ENCODE measurements at places on chromosomes 4 and X.

DNA sequence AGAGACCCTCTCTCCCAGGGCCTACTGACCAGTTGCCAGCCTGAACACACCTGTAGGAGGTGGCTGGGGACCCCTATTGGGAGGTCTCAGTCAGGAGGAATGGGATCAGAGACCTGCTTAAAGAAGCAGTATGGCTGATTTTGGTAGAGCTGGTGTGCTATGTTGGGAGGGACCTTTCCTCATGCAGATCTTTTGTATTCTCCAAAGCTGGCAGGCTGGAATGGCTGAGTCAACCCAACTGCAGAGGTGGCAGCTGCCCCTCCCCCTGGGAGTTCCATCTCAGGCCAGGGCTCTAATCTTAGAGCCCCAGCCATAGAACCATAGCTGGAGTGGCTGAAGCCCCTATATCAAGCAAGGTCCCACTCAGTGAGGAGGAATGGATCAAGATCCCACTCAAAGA, 279.3 kb upstream of the BMP3 start:
- no peak for DNase-seq

- DNase-seq = no peak
These were observed 1.4 kb downstream of the THOC2 start for GRCh38 chrX:123731258-123731986.

- DNase-seq = no peak
These were observed 244.6 kb upstream of the BOD1L1 start for GRCh38 chr4:13872155-13872554.

GRCh38 chr4:1862055-1862911, 6.3 kb upstream of the LETM1 start:
- no peak for DNase-seq

DNA sequence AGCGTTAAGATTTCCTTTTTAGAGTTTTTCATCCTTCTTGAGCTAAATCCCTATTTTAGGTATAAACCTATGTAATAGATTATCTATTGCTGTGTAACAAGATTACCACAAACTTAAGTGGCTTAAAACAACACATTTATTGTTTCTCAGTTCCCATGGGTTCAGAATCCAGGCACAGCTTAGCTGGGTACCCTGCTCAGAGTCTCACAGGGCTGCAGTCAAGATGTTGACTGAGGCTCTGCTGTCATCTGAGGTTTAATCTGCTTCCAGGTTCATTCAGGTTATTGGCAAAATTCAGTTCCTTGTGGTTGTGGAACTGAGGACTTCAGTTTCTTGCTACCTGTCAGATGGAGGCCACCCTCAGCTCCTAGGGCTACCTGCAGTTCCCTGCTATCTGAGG, 60.9 kb downstream of the GK start:
- no peak for DNase-seq

DNA sequence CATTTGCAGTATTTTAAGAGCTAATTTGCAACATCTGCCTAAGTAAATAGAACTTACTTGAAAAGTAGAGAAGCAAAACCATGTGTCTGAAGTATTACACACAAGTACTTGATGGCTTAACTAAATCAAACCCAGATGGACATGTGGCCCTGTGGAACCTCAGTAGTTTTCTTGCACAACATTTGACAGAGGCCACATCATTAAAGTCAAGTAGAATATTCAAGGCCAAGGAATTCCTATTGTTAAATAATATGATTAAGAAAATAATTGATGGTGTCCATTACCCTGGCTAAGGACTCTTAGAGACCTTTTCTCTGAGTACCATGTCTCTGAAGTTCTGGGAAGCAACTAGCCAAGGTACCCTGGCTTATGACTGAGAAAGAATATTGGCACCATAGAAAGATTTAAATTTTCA, 135.4 kb upstream of the OTUD4 start:
- DNase-seq = no peak

- DNase-seq = peak; percentile 50
These were observed 1276.1 kb downstream of the PCDH7 start for GRCh38 chr4:31995943-31996901.

DNA sequence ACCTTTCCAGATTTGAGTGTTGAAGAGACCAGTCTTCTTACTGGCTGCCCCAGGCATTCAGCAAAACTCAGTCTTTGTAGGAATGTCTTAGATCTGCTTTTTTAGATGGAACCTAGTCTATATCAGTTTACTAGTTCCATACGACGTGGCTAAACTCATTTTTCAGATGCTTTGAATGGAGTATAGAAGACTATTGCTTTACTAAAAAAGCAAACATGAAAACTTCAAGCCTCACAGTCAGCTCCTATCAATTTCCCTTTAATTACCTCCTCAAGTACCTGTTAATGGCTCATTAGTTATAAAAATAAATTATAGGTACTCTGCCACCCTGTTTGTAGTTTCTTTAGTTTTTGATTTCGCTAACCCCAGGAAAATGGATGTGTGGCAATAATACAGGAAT, 63.0 kb upstream of the STOX2 start:
- DNase-seq = no peak

GRCh38 chrX:23631136-23631535, 36.2 kb upstream of the PRDX4 start:
- DNase-seq = no peak

- DNase-seq = no peak
These were observed 112.9 kb downstream of the IRF2 start for GRCh38 chr4:184361443-184361842.

GRCh38 chr4:1592709-1593417, 91.2 kb downstream of the FAM53A start:
- DNase-seq = peak; percentile 54

DNA sequence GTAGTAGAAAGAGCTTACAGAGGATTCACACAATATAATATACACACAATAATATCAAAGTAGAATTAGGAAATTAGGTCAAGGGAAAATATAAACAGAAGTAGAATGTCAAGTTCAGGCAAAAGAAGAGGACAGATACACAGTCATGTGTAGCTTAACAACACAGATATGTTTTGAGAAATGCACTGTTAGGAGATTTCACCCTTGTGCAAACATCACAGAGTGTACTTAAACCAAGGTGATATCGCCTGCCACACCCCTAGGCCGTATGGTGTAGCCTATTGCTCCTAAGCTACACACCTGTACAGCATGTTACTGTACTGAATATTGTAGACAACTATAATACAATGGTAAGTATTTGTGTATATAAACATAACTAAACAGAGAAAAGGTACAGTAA, 110.0 kb upstream of the EDNRA start:
- DNase-seq = no peak

DNA sequence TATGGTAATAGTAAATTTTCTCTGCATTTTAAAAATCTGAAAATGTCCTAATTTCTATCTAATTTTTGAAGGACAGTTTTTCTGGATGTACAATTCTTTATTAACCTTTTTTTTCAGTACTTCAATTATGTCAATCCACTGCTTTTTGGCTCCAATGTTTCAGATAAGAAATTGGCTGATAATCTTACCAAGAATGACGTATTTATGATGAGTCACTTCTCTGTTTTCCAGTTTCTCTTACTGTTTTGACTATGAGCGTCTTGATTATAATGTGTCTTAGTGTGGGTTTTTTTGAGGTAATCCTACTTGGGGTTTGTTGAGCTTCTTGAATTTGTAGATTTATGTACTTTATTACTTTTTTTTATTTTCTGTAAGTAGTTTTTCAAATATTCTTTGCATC, 47.2 kb downstream of the UGT2B11 start:
- DNase-seq = no peak

DNA sequence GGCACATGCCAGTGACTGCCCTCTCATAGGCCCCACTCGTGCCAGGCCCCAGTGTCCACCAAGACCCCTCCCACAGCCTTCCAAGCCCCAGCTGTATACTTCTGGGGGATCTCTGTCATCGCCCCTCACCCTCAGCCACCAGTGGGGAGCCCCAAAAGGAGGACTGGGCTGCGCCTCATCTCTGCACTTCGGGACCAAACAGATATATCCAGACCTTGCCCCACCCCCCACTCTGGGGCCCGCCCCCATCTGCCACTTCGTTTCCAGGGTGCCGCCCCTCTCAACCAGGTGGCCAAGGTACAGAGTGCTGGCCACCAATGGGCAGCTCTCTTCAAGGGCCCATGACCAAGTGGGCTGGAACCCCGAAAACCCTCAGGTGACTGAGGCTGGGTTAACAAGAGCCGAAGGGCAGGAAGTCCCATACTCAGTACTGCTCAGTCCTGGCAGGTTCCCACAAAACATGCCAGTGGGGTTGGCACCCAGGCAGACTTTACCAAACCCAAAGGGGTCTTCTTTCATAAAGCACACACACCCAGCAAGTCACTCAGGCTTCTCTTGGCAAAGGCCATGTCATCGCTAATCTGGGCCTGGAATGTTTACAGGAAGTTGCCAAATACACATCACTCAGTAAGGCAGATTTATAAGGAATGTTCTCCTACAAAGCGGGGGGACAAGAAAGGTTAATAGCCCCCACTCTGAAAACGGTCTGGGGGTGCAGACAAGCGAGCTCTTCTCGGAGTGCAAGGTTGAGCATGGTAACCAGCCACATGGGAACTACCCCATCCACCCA, 4.4 kb downstream of the ZFYVE28 start:
- DNase-seq = no peak

GRCh38 chr4:73053076-73053475, 16.4 kb downstream of the COX18 start:
- DNase-seq = no peak

GRCh38 chr4:44368413-44369167, 80.0 kb downstream of the KCTD8 start:
- no peak for DNase-seq

- no peak for DNase-seq
These were observed 63.9 kb downstream of the WFS1 start for GRCh38 chr4:6333301-6334202.

- no peak for DNase-seq
These were observed 21.7 kb upstream of the MFAP3L start for GRCh38 chr4:170047771-170048354.

GRCh38 chrX:10769195-10769594, 148.8 kb upstream of the MID1 start:
- DNase-seq = no peak

- no peak for DNase-seq
These were observed 40.6 kb upstream of the IL21 start for GRCh38 chr4:122661176-122662160.

- DNase-seq = no peak
These were observed 112.5 kb downstream of the C4orf51 start for GRCh38 chr4:145792429-145792828.

DNA sequence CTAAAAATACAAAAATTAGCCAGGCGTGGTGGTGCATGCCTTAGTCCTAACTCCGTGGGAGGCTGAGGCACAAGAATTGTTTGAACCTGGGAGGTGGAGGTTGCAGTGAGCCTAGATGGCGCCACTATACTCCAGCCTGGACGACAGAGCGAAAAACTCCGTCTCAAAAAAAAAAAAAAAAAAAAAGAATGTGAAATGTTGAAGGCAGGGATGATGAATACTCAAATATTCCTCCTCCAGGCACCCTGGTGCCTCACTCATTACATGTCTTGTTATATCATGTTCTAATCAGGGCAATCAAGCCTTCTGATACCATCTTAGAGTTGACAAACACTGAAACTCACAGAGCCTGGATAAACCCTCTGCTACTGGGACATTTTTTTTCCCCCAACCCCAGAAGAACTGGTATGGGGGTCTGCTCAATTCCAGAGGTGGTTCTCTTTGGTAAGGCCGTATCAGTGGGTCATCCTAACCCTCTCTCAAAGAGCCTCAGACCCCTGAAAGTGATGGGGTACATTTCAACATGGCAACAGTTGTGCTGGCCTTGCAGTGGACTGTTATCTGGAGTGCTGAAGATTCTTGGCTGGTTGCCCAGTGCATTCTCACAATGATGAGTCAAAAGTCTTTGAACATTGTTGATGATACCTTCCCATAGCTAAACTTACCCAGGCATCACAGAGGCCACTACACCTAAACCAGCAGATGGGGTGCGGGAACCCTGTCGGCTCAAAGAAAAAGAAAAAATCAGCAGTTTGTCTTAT, 2.4 kb upstream of the SH3KBP1 start:
- DNase-seq = no peak

DNA sequence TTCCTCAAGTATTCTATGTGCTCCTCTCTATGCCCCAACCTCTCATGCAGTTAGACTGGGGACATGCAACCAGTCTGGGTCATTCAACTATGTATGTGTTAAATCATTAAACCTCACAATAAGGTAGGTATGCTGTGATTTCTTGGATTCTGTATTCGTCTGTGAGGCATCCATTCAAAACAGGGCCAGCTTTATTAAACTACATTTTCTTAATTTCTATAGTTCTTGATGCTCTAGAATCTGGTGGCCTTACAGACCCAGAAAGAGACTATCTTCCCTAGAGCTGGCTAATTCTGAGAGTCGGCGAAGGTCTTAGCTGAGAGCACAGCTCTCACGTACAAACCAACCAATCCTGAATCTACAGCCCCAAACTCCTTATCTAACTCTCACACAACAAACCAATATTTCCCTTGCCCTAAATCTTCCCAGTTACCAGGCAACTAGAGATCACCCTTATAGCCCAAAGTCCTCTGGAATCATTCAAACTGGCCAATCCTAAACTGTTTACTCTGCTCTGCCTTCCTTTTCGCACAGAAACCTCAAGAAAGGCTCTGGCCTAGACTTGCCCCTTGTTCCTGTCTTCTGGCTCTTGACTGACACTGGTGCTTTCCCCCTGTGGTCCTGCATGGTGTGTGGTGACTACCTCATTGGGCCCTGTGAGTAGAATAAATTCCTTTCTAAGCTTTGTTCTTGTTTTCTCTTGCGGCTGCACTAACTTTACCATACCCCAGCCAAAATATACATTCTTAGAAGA, 203.5 kb upstream of the TET2 start:
- DNase-seq = no peak

GRCh38 chr4:144582105-144582850, 63.7 kb upstream of the HHIP start:
- no peak for DNase-seq

Measured in pancreas (tissue), 10 donors.